Right renal pelvis (tissue), 4 donors: ENCODE measurements at places on chromosomes 7 and 10. TPM values are rescaled to one million over a fixed set of nuclear protein-coding genes. Genes with fewer than 3 reads are reported as not detected.

DNA sequence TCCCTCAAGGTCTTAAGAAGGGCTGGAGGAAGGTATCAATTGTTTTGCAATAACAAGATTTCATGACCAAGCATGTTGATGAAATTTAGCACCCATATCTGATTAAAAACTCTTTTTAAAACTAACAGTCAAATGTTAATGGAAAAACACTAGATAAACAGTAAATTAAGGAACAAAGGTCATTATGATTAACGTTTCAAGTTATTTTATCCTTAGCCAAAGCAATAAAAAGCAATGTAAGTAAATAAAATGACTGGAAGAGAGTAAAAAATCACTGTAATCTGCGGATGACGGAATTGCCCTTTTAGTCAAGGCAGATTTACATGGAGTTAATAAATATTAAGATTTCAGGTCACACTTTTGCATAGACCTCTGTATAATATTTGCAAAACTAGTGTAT is 179.5 kb upstream of the KLF6 start:
- no peak for DNase-seq

GRCh38 chr7:16034353-16034752 is 347.9 kb upstream of the MEOX2 start:
- no peak for DNase-seq

- DNase-seq = no peak
Observed at GRCh38 chr7:38669965-38670520, 38.9 kb upstream of the AMPH start.

- DNase-seq = no peak
Observed at GRCh38 chr10:7944215-7944480, 110.3 kb upstream of the GATA3 start.

- DNase-seq = no peak
Observed at GRCh38 chr7:96179837-96180236, 142.1 kb downstream of the SLC25A13 start.

GRCh38 chr7:30524545-30524944 is 19.9 kb upstream of the GGCT start:
- no peak for DNase-seq

DNA sequence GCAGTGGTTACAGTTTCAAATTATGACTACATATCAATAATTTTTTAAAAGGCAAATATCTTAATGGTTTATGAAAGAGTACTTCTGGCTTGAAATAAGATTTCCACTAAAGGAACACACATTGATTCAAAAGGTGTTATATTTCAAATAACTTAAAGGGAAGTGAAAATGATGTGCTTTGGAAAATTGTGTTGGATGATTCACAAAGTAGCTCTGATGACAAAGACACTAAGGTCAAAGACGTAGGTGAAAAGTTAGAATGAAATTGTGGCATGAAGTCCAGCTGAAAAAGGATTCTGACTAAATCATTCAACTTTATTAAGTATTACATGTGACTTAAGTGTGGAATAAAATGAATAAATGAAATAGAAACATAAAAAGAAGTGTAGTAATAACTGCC is 20.8 kb upstream of the OR2A5 start:
- DNase-seq = no peak

The AKR1C4 gene
- polyA plus RNA-seq = not detected

DNA sequence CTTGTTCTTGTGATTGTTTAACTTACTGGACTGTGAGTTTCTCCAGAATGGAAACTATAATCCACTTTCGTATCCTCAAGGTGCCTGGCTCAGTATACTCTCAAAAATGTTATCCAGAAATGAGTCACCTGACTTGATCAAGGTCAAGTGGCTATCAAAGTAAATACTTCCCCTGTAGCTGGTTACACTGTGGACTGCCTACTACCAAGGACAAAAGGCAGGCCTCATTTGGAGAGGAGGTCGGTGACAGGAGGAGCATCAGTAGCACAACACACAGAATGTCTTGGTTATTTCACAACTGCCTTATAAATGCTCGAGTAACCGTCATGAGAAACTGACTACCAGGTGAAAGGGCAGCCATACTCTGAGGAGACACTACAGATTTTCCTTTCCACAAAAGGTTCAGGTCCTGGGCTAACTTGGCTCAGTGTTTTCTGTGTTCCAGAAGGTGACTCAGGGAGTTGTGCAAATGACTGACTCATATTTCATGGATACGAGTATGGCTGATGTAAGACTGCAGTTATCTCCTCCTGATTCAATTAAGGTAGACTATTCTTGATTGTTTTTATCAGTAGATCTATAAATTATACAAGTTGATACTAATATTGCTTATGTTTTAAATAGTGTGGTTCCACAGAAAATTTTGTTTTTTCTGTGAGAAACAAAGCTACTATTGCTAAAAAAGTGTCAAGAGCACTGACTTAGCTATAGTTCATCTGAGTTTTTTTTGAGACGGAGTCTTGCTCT is 4.2 kb upstream of the CCNY start:
- no peak for DNase-seq

DNA sequence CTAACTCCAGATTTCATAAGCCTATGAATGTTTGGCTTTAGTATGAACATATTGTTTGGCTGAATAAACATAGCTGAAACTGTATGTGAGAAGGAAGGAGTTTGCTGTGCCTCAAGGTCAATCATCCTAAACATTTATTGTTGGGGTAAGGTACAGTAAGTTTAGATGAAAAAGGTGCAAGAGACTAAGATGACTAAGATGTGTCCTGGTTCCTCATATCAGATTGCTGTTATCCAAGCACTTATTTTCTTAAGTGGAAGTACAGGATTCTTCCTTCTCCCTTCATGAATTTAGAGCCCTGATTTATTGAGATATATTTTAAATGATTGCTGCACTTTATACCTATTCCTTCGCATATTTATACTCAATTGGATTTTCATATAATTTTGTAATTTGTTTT is 12.2 kb downstream of the MDFIC start:
- DNase-seq = no peak

- no peak for DNase-seq
Observed at GRCh38 chr10:63583909-63584724, 62.9 kb downstream of the REEP3 start.

- DNase-seq = no peak
Observed at GRCh38 chr7:158606671-158607424, 19.2 kb upstream of the PTPRN2 start.

The RAPGEF5 gene
- polyA plus RNA-seq = 41.6 TPM

DNA sequence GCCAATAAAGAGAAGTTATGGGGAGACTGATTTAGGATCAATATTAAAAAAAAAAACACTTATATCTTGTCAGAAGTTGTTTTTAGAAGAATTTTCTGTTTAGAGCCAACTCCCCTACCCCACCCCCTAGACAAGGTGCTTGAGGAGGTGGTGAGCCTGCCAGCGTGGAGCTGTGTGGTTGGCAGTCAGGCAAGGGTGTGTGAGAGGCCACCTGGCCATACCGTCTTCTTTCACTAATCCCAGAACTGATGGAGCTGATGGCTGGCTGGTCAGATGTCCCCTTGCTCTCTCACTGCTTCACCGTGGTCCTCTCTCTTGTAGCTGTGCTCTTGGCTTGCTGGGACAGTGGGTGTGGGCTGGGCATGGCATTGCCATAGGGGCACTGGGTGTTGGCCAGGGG is 34.3 kb downstream of the NACAD start:
- DNase-seq = no peak

DNA sequence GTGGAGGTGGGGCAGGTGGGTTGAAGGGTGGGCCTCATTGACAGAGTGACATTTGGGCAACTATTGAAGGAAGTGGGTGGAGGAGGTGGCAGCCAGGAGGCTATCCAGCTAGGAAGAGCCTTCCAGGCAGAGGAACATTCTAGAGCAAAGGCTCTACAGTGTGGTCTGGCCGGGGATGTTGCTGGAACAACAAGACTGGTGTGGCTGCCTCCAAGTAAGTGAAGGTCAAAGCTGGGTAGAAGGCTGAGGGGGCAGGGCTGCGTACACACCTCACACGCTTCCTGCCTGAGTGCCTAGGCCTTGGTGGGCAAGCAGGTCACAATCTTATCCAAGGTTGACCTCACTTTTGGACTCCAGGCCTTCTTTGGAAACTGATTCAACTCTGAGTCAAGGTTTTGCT is 6.6 kb downstream of the CPA1 start:
- DNase-seq = no peak

DNA sequence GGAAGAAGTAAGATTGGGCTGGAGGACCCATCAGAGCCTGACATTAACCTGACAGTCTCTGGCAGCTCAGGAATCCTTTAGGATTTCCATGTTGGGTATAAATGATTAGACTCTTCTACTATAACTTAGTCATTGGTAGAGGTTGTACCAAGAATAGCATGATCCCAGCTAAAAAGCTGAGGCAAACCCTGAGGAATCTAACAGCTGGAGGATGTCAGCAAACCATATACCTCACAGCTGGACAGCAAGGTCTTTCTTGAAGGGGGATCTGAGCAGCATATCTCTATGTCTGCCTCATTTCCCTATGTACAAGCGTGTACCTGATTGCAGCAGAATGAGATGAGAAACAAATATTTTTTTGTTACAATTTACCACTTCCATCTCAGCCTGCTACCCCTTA is 103.2 kb downstream of the NPSR1 start:
- no peak for DNase-seq

DNA sequence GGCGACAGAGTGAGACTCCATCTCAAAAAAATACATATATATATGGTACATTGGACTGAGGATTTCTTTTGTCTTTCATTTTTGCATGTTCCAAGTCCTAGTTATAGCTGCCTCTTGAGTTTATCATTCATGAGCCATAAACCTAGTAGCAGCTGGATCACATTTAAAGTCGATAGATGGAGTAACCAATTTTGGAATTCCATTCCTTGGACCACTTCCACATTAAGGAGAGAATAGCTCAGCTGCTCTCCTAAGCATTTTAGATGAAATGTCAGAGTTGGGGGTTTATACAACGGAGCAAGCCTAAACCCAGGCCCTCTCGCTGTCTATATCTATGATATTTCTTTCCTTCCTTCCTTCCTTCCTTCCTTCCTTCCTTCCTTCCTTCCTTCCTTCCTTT is 141.2 kb downstream of the LYZL1 start:
- DNase-seq = no peak

DNA sequence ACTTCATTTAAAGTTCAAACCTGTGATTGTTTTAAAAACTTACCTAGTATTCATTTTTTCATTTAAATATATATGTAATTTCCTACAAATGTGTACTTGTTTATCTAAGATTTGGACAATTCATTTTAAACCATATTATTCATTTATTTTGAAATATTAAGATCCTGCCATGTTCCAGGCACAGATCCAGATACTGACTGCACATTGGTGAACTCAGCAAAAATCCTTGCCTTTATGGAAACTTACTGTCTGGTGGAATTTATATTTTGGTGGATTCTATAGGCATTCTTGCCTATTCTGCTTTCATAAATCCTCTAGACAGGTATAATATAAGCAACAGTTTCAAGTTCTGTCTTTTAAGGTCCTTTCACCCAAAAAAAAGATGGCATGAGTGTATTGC is 48.3 kb upstream of the RPA3 start:
- no peak for DNase-seq

GRCh38 chr10:128064970-128065580 is 61.1 kb downstream of the MKI67 start:
- DNase-seq = no peak

DNA sequence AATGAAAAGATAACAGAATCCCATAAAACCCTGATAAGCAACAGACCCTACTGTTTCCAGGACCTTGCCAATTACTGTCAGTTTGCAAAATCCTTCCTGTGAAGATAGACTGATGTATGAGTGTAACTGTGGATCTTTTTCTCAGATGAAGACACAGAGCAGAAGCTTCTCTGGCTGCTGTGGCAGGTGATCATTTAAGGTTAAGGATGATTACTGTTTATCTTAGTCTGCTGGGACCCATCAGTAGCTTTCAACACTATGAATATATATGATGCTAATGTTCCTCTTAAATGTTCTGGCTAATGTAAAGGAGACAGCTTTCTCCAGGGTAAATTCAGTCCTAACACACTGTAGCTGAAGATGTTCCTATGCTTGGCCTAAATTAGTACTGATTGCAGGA is 56.0 kb upstream of the CTTNBP2 start:
- DNase-seq = no peak

DNA sequence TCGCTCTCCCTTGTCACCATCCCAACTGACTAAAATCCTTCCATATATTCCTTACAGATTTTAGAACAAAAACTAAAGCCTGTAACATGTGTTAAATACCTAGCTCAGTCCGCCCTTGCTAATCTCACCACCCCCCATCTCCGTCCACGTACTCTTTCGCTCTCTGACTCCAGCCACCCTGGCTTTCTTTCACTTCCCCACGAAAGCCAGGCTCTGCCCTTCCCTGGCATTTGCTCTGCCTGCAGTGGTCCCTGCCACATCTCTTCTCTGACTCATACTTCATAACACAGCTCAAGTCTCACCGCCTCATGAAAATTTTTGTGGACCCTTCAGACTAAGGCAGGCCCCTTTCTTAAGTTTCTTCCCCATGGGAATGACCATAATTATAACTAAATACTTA is 11.7 kb upstream of the GPAM start:
- DNase-seq = no peak

GRCh38 chr7:87934699-87935383 is 790 bp downstream of the ADAM22 start:
- DNase-seq = peak; percentile 15

GRCh38 chr7:129828989-129829736 is 123.6 kb downstream of the UBE2H start:
- DNase-seq = no peak

DNA sequence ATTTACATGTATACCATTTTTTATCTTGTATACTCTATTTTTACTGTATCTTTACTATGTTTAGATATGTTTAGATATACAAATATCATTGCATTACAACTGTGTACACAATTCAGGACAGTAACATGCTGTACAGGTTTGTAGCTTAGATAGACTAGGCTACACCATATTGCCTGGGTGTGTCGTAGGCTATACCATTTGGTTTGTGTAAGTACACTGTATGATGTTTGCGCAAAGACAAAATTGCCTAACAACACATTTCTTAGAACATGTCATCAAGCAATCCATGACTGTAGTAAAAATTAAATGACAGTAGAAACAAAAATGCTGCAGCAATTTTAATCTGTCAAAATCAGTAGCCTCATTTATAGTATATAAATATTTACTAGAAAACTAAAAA is 812.2 kb downstream of the GRM8 start:
- DNase-seq = no peak

DNA sequence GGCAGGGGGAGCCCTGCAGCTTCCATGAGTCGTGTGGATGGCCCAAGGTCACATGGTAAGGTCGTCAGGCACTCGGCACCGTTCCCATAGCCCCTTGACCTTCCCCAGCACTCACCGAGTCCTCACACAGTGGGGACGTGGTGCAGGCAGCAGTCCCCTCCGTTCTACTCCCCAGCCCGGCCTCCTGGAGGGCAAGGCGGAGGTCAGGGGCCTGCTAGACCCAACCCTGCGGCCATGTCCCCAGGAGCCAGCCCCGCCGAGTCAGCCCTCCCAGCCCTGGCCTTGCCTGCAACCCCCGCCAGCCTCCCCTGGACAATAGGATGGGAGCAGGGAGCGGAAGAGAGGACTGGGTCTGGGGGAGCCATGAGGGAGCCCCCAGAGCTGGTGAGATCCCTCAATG is 65.2 kb downstream of the ELFN1 start:
- DNase-seq = no peak

- DNase-seq = no peak
Observed at GRCh38 chr10:25683344-25683743, 250.7 kb upstream of the MYO3A start.

GRCh38 chr10:3113343-3113720 is 46.0 kb downstream of the PFKP start:
- no peak for DNase-seq

The POR gene
- polyA plus RNA-seq = 75.4 TPM

- DNase-seq = no peak
Observed at GRCh38 chr7:74164985-74165456, 9.1 kb upstream of the EIF4H start.

The NFKB2 gene
- polyA plus RNA-seq = 17.6 TPM
